ENCODE measurements at places on chromosomes 7 and 10.

- no peak for DNase-seq
Observed at GRCh38 chr10:105834261-105835059, 1193.4 kb downstream of the SORCS3 start.

- no peak for DNase-seq
Observed at GRCh38 chr7:137287651-137288258, 55.8 kb downstream of the PTN start.

GRCh38 chr10:3813267-3813666, 28.3 kb upstream of the KLF6 start:
- DNase-seq: no peak

DNA sequence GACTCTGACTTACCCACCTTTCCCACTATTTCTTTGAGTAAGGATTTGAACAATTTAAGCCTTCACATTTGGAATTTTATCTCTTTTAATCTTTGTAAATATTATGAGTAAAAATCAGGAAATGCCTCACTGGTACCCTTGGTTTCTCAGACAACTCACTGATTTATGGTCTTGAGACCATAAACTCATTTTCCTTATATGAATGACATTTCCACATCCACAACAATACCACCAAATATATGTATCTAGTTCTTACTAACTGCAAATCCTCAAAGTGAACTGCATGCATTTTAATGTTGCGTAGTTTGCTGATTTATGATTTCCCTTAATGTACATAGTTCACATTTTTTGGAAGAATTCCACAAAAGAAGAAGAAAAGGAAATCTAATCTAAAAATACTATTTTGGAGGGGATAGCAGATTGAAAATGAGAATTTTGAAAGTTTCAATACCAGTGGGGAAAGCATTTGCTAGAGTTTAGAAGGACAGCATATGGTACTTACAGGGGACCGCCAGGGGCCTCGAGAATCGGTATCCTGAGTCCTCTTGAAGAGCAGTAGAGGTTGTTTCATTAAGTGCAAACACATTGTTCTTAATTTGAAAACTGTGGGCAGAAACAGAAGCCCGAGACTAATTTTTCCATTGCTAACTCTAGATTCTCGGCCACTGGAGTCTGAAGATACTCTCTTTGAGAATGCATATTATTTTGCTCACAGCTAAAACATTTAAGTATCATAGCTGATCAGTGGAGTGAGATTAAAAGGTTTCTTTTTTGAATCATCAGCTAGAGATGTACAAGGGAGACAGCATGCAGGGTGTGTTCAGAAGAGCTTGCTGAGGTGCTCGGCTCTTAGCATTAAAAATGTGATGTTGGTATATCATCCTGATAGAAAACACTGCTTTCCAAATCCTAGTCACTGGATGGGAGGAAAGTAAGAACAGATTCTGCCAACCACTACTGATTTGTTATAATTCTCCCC, 964.0 kb downstream of the GATA3 start:
- DNase-seq: no peak

Measured in fibroblast of gingiva (primary cell).